ENCODE measurements at places on chromosomes 13 and 19.

GRCh38 chr19:40378509-40378908, 11.5 kb downstream of the HIPK4 start:
- no peak for DNase-seq

DNA sequence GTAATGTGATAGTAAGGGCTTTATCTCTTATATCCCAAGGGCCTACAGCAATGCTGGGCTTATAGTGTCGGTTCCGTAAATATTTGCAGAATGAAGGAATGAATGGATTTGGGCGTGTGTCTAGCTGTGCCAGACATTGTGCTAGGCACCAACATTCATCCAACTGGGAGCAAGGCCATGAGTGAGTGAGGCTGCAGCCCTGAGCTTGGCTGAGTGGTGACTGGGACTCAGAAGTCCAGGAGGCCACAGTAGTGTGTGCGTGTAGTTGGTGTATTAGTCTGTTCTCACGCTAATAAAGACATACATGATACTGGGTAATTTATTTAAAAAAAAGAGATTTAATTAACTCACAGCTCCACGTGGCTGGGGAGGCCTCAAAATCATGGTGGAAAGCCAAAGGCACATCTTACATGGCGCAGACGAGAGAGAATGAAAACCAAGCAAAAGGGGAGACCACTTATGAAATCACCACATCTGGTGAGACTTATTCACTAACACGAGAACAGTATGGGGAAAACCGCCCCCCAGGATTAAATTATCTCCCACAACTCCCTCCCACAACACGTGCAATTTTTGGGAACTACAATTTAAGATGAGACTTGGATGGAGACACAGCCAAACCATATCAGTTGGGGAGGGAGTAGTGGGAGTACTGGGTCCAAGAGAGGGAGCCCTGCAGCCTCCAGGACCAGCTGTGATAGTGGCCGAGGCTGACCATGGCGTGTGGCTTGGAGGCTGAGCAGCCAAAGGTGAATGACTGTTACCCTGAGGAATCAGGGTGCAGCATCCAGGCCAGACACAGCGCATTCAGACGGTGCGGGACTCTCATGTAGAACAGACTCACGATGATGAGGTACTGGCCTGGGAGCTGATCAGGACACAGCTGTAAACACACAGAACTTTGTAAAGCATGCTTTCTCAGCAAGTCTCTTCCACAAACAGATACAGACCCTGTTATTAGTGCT, 104.6 kb downstream of the TEX26 start:
- DNase-seq, result peak; percentile 64

DNA sequence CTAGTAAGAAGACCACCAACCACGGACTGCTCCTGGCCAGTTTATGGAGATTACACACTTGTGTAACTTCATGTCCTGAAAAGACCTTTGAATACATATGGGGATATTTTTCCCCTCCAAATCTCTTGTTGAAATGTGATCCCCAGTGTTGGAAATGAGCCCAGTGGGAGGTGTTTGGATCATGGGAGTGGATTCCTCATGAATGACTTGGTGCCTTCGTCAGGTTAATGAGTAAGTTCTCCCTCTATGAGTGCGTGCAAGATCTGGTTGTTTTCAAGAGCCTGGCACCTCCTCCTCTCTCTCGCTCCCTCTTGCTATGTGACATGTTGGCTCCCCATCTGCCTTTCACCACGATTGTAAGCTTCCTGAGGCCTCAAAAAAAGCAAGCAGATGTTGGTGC, 769.0 kb upstream of the SLITRK1 start:
- no peak for DNase-seq

DNA sequence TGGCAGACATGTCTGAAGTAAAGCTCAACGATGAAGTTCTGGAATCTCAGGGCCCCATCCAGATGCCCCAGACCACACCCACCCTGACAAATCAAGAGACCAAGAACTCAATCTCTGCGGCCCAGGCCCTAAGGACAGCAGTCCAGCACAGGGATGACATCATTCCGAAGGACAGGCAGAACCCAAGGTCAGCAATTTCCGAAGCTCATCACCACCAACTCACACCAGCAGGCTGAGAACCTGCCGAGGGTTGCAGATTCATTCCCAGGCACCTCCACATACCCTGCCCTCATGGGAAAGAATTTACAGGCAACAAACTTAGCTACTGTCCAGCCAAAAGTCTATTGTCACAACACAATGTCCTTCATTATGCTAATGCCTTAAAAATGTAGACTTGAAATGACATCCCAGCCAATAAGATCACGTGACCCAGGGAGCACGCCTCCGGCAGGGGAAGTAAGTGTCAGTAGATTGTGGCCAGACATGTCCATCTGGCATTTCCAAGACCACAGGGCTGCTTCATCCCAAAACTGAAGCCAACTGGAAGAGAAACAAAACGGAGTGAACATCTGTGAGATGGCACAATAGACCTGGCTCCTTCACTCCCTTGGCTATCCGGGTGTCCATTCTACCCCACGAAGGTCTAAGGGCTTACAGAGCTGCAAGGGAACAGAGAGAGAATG, 98.8 kb downstream of the CRYL1 start:
- no peak for DNase-seq

GRCh38 chr13:32746474-32746873, 160.2 kb downstream of the PDS5B start:
- no peak for DNase-seq

DNA sequence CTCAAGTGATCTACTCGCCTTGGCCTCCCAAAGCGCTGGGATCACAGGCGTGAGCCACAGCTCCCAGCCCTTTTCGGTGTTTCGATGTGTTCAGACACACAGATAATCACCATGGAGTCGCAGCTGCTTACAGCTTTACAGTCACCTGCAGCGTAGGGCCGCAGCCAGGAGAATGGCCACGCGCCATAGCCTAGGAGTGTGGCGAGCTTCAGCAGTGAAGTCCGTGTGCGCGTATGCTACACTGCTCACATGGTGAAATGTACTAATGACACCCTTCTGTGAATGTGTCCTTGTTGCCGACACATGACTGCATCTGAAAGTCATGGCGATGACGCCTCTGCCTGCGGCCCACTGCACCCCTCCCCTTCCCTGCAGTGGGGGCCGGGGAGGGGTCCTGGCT, 23.6 kb downstream of the AP3D1 start:
- DNase-seq, result no peak

DNA sequence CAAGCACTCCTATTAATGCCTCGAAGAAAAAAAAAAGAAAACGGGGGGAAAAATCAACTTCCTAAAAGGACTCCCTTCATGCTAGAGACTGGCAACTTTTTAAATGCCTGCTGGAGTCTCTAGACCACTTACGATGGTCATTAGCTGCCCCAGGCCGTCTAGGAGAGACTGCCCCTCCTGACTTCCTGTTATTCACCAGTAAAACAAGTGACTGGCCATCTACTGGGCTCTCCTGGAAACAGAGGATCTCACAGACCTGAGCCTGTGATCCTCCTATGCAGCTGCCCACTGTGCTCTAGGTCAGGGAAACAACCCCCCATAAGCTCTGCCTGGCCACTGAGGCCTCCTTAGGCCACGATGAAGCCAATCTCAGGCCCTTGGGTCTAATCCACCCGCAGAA, 7.4 kb downstream of the ZNF266 start:
- DNase-seq, result no peak

DNA sequence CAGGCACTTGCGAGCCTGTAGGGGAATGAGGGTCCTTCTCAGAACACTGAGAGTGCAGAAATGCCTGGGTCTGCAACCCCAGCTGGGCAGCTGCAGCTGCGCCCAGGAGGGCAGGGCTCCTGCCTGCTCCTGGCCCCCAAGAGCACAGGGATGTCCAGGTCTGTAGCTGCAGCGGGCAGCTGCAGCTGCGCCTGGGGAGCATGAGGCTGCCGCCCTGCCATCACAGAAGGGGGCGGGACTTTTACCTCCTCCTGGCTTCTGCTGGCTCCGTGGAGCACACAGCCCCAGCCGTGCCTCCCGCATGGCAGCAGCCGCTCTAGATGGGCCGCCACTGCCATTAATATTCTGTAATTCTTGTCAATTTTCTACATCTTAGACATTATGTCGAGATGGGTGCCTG, 17.8 kb downstream of the CPB2 start:
- no peak for DNase-seq

- DNase-seq, result no peak
Observed at GRCh38 chr19:45245826-45246225, 619 bp upstream of the EXOC3L2 start.

DNA sequence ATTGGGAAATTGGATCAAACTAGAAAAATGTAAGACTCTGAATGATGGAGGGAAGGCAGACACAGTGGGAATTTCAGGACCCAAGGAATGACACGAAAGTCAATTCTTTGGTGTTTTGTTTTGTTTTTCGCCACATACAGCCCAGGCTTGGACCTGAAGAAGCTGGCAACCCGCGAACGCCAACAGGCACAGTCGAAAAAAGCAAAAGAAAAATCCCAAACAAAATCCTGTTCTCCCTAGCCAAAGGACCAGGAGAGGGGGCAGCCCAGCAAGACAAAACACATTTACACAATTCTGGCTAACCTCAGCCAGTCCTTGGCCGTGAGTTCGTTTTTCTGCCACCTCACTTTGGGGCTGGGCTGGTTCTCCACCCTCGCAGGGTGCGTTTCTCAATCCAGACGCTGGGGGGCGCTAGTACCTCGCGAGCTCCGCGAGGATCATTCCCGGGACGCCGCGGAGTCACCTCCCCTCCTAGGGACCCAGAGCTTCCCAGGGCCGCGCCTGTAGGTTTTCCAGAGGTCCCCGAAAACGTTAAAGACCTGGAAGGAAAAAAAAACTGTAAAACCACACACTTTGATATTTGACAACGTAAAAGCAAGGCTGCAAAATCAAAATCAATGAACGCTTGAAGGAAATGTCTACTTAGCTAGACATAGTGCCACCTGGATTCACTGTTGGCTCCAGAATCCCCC, 34.9 kb upstream of the TPM4 start:
- DNase-seq, result peak; percentile 76

DNA sequence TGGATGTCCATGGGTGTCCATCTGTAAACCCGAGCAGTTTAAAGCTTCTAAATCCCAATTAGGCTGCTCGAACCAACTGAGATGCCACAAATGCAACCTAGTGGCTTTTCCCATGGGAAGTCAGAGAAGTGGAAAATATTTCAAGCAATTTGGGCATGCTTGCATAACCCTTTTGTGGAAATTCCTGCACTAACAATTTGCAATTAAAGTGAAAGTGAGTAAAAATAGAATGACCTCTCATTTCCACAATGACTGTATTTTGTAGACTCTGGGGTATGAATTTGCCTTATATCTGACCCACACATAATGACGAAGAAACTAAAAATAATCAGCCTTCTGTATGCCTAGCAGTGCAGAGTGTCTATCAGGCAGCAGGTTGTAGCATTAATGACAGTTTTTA, 91.8 kb upstream of the TSC22D1 start:
- DNase-seq, result no peak

DNA sequence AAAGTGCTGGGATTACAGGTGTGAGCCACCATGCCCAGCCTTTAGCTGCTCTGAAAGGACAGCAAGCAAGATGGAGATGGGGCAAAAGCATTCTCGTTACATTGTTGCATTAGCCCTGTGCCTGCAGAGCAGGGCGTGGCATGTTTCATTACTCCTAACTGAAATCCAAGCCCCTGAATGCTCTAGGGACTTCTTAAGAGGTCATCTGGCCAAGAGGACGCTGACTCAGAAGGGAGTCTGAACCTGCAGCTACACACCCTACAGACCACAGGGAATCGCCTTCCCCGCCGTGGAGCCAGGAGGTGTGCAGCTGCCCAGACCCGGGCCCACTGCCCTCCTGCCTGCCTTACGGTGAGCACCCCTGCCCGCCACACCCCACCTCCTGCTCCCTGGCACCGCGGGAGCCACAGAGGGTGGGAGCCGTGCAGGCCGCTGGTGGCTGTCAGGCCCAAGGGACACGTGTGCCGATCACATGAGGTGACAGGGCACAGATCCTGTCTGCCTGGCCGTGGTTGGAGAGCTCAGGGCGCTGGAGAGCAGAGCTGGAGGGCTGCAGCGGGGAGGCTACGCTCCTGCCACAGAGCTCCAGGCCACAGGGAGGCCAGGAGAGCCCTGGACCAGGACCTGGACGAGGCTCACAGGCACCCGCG, 27.2 kb downstream of the ADPRHL1 start:
- no peak for DNase-seq

DNA sequence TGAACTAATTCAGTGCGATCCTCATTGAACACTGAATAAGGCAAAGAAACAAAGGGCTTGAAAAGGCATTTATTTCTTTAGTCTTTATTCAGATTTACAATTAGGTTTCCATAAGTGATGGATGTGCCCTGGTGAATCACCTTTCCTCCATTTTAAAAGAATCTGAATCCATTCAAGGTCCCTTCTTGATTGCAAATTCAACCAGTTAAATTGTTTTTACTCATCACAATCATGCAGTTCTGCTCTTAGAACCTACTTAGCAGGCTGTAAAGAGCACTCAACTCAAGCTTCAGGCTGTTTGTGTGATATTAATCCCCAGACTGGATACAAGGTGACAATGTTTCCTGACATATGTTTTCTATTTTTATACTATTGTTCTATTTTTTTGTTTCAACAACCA, 321.0 kb downstream of the TBC1D4 start:
- DNase-seq, result no peak

DNA sequence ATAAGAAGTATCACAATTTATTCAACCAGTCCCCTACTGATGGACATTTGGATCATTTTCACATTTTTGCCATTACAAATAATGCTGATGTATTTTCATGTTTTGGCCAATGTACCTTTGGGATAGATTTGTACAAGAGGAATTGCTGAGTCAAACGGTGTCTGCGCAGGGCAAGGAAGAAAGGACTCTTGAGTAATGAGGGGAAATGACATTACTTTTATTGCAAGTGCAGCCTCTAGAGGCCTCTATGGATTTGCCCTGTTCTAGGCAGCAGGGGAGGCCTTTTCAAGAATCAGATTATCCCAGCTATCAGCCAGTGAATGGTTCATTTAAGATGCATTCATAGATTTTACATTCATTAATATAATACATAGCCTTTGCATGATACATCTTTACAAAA, 32.9 kb upstream of the GTF3A start:
- DNase-seq, result no peak

GRCh38 chr13:23670793-23671192, 100.6 kb downstream of the TNFRSF19 start:
- DNase-seq, result no peak

- DNase-seq, result no peak
Observed at GRCh38 chr13:89796196-89796595, 1551.3 kb upstream of the MIR17HG start.

- no peak for DNase-seq
Observed at GRCh38 chr19:43735957-43736356, 18.8 kb downstream of the SMG9 start.

DNA sequence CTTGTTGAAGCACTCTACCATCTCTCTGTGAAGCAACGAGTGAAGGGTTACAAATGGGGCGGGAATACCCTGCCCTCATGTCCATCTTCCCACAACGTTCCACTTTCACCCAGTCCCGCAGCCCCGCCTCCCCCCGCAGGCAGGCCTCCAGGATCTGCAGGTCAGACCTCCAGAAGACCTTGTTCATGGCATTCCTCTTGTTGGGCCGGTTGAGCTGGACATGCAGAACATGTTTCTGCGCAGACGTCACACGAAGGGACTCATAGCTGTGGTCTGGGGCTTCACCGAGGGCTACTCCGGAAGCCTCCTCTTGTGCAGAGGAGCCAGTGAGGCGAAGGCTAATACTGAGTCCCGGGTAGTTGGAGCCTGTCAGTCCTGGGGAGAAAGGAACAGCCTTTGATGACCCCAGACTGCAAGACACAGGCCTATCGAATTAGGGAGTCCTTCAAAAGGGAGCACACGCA, 420 bp downstream of the ECH1 start:
- no peak for DNase-seq
